Choroid plexus epithelial cell (primary cell): ENCODE measurements at places on chromosomes 4 and X.
A peak's percentile ranks its signal among the peaks of the same experiment; 100 is the strongest.

- peak; percentile 15 for DNase-seq
Observed at GRCh38 chr4:185004562-185005218, 13.6 kb upstream of the HELT start.

DNA sequence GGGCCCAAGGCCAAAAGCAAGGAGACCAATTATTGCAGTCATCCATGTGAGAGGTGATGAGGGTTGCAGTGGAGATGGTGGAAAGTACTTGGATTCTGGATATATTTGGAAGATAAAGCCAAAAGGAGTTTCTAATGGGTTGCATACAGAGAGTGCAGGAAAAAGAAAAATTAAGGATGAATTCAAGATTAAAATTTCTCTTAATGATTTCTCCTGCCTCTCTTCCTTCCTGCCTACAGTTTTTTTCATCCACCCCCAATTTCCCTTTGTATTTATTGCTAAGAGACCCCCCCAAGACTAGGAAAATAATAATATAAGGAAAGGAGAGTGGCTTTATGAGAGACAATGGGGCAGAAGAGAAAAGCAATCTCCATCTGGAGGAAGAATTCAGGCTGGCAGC is 8.6 kb upstream of the FGF5 start:
- no peak for DNase-seq

DNA sequence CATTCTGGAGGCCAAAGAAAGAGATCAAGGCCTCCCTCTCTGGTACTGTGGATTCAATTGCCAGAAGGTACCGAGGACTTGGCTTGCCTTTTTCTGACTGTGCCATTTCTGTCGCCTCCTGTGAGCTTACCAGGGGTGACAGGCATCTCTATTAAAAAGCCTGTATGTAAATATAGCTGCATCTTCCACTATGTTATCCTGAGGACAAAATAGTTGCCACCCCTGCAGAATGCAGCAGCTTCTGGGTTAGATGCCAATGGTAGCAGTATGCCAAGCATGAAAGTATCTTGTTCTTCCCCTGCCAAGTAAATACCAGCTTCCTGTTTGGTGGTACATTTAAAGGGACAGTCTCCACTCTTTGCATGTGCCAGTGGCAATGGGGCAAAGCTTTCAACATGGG is 10.7 kb downstream of the TRPC5OS start:
- DNase-seq, result no peak

DNA sequence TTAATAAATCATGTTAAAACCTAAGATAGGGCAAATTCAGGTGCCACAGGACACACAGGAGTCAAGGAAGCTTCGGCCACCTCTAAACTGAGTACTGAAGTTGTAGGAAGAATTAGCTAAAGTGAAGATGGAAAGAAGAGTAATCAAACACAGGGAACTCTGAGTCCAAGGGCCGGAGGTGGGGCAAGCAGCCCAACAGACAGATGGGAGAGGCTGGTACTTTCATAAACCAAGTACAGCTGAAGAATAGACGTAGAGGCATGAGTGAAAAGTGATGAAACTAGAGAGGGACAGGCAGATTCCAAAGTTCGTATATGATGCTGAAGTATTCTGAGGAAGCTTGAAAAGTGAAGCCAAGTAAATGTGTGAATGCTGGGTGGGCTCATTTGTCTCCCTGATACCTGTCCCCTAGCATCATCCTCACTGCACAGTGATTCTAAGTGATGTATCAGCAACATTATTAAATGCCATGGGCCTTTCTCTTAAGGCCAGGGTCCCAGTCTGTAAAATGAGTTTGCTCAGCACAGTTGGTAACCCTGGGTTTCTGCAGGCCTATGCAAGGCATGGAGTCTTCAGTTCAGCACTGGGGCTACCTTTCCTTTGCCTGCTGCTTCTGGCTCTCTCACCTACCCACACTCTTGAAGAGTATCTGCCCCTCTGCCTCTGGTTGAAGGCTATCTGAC is 203.3 kb downstream of the NR3C2 start:
- DNase-seq, result no peak

- no peak for DNase-seq
Observed at GRCh38 chrX:37332055-37332454, 17.1 kb upstream of the PRRG1 start.

DNA sequence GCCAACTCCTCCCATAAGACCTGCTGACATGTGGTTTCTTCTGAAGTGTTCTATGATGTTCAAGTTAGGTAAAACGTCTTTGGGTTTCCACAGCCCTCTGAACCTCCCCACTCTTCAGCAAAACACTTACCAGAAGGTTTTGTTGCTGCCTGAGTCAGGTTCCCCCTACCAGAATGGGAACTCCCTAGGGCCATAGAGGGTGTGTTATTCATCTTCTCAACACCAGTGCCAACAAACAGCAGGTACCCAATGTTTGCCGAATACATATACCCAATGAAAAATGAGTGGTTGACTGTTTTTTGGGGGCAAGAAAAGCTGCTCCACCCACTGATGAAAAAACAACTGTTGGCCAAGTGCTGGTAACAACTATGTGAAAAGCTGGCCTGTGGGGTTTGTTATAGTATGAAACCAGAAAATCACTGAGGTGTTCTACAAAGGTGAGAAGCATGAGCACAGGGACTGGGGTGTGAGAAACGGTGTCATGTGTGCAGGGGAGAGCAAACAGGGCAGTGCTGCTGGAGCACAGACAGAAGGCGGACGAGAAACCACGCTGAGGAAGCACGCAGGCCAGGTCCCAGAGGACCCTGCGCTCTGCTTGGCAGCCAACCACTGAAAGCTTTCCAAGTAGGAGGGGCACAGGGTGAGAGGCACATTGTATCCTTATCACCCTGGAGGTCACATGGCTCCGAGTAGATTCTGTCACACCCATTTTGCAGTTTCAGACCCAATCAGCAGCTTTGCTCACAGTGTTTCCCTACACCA is 28.8 kb downstream of the ATP8A1 start:
- DNase-seq, result no peak

DNA sequence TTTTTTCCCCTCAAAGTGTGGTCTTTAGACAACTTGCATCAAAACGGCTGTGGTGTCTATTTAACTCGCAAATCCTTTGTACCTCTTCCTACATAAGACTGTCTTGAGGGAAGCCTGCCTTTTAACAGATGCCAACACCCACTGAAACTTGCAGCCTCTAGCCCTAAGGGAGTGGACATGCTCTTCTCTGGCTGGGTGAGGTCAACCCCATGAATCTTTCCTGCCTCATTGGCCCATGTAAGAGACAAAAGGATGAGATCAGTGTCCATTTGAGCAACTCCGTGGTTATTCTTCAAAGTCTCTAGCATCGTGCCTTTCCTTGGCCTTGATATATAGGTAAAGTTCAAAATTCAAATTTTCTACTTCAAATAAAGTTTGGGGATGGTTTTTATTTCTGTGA is 134.7 kb downstream of the SHROOM3 start:
- DNase-seq, result no peak

GRCh38 chr4:2794486-2795299 is 1.8 kb downstream of the SH3BP2 start:
- DNase-seq, result peak; percentile 79

- DNase-seq, result peak; percentile 78
Observed at GRCh38 chr4:182752158-182752910, 164.9 kb downstream of the DCTD start.
